SIG-M5 (cell line): ENCODE measurements at places on chromosomes 11 and 22.

DNA sequence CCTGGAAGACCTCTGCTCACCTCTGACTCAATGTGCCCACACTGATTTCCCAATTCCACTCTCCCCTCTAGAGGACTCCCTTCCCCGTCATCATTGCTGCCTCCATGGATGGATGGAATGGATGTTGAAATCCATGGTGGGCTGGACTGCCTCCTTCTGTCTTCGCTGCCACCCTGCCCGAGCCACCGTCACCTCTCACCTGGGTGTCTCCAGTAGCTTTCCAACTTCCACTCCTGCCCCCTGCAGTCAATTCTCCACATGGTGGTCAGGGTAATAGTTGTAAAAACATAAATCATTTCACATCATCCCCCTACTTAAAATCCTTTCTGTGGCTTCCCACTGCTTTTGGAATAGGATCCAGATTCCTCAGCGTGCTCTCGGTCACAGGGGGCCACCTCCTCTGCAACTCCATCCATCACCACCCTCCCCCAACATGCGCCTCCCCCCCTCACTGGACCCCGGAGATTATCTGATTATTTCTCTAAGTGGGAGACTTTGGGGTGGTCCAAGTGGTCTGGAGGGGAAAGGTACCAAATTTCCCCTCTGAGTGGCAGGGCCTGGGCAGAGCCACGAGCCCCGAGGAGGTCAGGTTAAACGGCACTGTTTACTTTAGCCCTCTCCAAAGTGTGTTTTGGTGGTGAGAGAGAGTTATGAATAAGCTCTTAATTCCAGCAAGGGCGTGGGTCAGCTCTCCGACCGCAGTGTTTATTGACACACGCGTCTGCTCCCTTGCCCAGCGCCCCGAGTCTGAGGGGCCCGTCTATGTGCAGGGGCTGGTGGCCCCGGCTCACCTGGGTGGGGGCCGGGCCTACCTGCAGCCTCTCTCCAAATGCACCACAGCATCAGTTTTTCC, 313.7 kb downstream of the MN1 start:
- no peak for DNase-seq

GRCh38 chr11:101508370-101508769, 75.4 kb downstream of the TRPC6 start:
- DNase-seq, result no peak

GRCh38 chr11:123594921-123595320, 59.5 kb downstream of the SCN3B start:
- DNase-seq, result no peak

DNA sequence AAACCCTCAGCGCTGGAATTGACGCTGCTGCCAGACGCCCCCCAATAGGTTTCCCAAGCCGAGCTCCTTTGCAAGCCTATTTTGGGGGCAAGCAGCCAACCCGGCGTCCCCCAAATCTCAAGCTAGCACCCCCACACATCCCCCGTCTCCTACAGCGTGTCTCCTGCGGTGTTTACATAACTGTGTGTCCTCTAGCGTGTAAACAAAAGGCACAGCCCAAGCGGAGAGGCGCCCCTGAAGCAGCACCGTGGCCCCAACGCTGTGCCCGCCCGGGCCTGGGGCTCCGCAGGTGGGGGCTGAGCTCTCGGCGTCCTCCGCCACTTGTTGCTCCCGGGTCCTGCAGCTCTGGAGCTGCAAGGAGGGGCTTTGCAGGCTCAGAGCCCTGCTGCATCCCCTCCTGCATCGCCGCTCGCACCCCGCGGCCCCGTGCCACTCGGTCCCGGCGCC, 1.6 kb downstream of the CADM1 start:
- DNase-seq, result no peak

GRCh38 chr11:68140496-68141245, 19.5 kb upstream of the CHKA start:
- no peak for DNase-seq

DNA sequence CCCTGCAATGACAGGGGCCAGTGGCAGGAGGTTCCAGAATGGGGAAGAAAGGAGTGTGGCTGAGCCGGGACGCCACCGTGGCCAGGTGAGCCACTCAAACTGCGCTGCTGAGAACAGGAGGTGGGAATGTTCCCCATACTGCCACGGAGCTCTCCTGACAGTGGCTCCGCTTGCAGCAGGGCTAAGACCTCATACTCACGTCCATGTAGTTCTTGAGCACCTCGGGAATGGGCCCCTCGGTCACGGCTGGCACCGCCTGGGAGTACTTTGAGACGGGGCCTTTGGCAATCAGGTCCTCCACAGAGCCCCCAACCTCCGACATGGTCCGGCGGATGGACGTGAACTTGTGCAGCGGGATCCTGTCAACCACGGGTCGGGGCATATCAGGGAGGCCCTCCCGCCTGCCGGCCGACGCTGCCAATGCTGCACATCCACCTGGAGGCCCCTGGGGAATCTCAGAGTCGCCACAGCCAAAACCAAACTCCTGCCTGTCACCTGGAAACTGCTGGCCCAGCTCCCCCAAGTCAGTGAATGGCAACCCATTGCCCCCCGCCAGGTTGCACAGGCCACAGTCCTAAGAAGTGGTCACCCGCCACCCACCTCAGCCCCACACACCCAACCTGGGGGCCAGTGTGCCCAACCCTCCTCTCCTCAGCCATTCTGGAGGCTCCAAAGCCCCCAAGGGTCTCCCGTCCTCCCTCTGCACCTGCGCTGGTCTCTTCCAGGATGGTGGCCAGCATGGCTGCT, 2.4 kb downstream of the CTSD start:
- DNase-seq, result no peak

GRCh38 chr22:48539261-48539660, 1288.4 kb downstream of the BRD1 start:
- no peak for DNase-seq

- DNase-seq, result no peak
Observed at GRCh38 chr22:24514241-24515026, 19.3 kb downstream of the UPB1 start.

DNA sequence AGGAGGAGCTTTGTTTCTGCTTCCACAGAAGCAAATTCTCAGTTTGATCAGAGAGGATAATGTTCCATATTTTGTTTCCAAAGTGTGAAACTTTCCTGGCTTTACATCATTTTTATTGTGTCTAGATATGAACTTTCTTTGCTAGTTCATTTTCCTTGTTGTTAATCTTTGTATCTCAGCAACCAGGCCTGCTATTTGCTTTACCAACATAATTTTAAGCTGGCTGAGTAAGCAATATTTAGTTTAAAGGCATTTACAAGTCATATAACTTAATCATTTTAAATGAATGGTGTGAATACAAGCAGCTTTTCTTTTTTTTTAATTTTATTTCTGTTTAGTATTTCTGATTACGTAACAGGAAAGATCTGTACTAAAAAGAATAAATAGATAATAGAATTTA, 15.2 kb downstream of the NUCB2 start:
- no peak for DNase-seq

GRCh38 chr11:71066311-71066710, 186.1 kb downstream of the SHANK2 start:
- no peak for DNase-seq

GRCh38 chr11:93817426-93818348, 32.7 kb downstream of the VSTM5 start:
- DNase-seq, result no peak

DNA sequence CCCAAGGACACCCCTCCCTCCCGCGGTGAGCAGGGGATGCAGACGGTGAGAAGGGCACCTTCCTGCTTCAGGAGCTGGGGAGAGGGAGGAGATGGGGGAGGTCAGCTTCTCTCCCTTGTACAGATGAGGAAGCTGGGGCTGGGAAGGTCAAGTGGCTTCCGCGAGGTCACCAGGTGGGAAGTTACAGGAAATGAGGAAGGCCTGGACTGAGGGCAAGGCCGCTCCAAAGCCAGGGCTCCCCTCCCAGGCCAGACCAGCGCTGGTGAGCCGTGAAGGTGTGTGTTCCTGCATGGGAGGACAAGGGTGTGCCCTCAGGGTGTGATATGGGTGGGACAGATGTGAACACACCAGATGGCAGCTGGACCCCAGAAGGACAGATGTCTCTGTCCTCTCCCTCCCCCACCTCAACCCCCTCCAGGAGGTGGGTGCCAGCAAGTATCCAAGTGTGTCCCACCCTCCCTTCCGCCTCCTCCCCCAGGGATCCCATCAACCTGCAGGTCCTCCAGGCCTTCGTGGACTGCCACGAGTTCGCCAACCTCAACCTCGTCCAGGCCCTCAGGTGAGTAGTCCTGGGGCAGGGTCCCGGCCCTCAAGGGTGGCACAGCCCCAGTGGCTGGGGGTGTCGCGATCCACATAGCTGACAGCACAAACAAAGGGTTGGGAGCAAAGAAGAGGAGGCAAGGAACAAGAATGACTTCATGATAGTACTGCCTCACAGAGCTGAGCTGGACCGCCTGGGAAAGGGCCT, 16.6 kb downstream of the CYTH4 start:
- DNase-seq, result no peak

DNA sequence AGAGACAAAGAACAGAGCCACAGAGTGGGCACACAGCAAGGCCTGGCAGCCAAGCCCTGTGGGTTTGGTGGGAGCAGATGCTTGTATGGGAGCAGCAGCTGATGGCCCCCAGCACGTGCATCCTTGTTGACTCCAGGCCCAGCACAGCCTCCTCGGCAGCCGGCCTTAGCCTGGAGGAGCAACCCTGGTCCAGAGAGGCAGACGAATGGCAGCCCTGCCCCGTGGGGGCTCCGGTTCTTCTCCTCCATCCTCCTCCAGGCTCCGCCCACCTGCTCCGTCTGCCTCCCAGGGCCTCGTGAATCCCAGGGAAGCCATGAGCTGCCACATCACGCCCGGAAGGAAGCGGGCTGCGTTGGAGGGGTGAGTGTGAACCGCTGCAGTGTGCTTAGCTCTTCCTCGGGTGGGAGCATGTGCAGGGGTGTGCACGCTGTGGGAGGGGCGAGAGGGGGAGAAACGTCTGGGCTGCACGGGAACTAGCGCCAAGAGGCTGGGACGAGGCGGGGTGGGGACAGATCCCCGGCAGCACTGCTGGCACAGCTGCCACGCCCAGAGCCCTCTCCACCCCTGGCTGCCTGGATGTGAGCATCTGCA, 36.3 kb upstream of the JAM3 start:
- DNase-seq, result no peak

DNA sequence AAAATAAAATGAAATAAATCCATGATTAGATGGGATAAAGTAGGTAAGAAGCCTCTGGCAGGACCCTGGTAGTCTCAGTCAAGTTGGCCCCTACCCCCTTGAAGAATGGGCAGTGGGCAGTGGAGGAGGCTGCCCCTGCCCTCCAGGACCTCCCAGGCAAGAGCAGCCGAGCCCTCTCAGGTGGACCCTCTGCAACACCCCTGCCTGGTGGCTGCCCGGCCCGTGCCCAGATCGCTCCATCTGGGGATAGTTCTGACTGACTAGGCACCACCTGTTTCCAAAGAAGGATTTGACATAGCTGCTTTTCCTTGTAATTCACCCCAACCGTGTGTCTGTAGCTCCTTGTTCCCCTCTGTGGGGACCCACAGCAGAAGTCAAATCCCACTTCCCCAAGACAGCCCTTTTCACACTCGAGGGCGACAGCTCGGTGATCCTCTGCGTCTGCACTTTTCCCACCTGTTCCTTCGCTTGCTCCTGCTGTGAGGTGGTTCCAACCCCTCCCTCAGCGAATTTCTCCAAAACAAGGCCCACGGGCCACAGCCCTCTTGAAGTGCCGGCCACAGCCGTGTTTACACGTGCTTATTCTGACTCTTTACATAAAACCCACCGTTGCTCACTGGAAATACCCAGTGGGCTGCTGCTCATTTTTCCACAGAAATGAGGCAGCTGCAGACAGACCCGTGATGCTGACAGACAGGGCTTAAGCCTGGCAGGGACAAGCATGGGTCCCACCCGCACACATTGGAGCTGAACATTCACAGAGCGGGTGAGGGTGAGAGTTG, 5.5 kb upstream of the TMPRSS13 start:
- DNase-seq, result no peak

GRCh38 chr11:85893395-85893794, 38.2 kb downstream of the CCDC83 start:
- no peak for DNase-seq

DNA sequence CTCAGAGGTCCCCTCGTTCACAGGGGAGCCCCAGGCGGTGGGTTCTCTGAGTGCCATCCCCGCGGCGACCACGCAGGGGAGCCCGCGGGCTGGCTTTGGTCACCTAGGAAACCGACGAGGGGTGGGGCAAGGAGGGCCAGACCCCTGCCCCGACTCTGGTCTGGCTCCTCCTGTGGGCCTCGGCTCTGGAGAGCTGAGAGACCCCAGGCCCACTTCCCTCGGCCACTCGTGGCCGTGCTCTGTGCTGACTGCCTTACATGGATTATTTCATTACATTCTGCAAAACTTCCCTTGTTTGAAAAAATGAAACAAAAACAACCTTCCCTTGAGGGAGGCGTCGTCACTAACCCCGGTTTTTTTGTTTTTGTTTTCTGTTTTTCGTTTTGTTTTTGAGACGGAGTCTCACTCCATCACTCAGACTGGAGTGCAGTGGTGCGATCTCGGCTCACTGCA, 15.1 kb upstream of the CYTH4 start:
- no peak for DNase-seq
